Right renal pelvis (tissue), 4 donors: ENCODE measurements at places on chromosomes 5 and 9. TPM values are rescaled to one million over a fixed set of nuclear protein-coding genes. Genes with fewer than 3 reads are reported as not detected.

DNA sequence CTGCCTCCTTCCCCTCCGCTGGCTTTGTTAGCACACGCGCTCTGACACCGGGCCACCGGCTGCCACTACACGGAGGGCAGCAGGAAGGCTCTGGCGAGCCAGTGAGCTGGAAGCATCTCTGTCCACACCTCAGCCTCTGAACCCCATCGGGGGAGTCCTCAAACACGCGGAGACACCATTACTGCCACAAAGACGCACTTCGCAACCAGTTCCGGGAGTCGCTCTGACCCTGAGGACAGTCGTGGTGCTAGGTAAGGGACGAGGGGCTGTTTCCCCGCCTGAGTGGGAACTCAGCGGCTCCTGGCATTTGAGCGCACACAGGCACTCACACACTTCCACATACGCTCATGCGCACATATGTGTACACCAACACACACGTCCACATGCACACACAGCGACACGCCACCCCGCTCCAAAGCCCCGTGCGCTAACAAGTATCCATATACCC lies 160.0 kb downstream of the C9orf152 start:
- no peak for DNase-seq

- DNase-seq = no peak
Observed at GRCh38 chr5:147464211-147464610, 45.7 kb downstream of the DPYSL3 start.

DNA sequence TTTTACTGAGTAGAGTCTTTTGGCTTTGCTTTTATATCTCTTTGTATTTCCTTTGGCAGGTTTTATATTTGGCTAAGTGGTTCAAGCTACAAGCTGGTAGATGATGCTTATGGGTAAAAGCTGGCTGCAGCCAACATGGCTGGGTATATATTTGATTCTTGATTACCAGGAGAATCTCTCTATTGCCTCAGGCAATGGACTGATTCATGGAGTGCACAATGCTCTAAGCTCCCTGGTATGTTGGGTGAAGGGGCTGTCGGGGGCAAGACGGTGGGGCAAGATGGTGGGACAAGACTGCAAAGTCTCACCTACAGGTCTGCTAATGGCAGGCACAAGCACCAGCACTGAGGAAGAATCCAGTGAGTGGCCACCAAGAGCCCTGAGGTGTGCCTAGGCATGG lies 366.6 kb downstream of the DMAC1 start:
- DNase-seq = no peak

DNA sequence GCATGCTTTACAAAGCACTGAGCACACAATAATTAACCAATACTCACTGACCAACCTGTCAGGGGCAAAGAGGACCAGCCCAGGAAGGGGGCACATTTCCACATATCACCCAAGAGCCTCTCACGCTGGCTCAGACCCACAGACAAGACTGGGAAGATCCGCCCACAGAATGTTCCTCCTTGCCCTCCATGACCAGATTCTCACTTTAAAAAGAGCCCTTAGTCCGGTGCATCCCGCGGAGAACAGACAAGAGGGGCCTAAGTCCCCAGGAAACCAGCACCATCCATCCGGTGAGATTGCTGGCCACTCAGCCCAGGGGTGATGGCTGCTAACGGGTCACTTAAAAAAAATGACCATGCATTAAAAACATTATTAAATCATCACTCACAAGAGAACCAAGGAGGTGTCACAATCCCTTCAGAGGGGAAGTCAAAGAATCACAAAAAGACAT lies 32.9 kb downstream of the SEMA4D start:
- DNase-seq = no peak

GRCh38 chr5:170720179-170720578 lies 63.3 kb upstream of the GABRP start:
- no peak for DNase-seq

DNA sequence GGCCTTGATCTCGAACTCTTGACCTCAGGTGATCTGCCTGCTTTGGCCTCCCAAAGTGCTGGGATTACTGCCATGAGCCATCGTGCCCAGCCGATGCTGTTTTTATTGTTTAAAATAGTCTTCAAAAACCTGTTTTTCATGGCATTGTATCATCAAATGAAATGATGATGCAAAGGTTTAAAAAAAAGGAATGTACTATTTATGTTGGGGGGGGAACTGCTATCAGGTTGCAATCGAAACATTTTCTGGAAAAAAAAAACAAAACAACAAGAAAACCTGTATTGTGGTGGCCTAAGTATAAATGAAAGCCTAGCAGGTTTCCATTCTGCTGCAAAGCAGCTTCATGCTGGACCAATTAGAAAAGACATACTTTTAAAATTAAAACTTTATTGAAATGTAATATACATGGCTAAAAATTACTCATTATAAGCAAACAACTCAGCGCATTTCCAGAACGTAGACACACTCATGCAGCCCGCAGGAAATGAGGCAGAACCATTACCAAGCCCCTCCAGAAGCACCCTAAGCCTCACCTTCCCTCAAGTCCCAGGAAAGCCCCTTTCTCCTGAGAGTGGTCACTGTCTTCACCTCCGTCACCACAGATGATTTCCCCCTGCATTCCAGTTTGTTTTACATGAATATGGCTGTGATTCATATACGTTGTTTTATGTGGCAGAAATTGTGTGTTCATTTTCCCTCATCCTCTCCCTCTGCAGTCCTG lies 19.0 kb downstream of the GPR107 start:
- no peak for DNase-seq

DNA sequence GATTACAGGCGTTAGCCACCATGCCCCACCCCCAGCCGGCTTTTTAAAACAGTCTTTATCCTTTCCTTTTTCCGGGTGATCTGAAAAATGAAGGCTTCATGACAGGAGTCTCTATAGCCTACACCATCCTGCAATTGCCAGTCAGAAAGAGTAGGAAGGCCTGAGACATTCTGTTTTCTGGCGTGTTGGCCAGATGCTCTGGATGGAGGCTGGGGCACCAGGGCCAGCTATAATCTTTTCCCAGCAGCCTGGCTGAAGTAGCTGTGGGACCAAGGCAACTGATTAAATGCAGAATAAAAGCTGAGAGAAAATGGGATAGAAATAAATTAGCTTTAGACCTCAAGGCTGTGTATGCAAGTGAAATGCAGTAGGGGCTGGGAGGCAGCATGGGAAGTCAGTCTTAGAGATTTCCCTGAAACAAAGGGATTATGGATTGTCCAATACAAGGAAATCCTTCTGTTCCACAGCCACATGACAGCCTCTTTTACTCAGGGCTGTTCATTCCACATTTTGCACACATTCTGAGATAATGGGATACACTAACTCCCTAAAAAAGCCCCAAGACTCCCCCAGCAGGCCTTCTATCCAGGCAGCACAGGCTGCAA lies 116.0 kb upstream of the LRRTM2 start:
- DNase-seq = no peak

GRCh38 chr5:73448463-73449136 lies at the start of gene FOXD1:
FOXD1 (minus strand) TSS chr5:73448777; CDS start chr5:73448362, 415 bp downstream.
- DNase-seq = no peak

GRCh38 chr9:33167972-33168461 lies 881 bp upstream of the B4GALT1 start:
- DNase-seq = no peak

DNA sequence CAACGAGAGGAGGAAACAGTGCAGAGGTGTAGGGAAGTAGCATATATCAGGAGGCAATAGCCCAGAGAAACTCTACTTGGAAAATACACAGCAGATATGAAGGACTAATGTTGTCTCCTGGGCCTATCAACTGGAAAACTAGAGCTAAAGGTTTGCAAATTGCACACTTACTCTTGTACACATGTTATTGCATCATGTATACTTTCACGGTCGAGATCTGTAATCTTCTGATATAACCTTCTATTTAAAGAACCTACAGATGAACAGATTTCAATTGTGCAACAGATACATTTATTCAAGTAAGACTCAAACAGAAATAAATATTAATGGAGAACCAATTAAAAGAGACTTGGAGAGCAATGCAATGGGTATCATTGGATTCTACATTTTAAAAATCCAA lies 256.3 kb upstream of the TMEM161B start:
- no peak for DNase-seq

GRCh38 chr5:69489246-69489645 lies 3.3 kb upstream of the OCLN start:
- DNase-seq = no peak

DNA sequence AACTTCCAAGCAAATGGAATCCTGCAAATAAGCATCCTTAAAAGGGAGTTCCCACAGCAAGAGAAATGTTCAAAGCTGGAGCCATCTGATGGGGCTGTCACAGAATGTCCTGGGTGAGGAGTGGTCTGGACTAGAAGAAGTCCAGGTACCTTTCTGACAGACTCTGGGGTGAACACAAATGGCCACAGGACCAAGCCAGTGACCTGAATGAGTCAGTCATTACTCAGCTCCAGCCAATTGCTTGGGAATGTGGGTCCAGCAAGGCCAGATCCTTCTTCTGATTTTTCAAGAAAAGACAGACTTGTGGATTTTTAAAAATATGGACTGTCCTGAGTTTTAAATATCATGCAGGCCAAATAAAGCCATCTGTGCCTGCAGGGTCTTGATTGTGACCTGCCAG lies 30.1 kb downstream of the GALNT10 start:
- no peak for DNase-seq

- DNase-seq = no peak
Observed at GRCh38 chr9:121021301-121021700, 28.8 kb downstream of the C5 start.

ACER2 gene
- polyA plus RNA-seq = 6.7 TPM

CDHR2 gene
- polyA plus RNA-seq = 17.7 TPM

BHMT2 gene
- 43.4 TPM for polyA plus RNA-seq

DPYSL3 gene
- polyA plus RNA-seq = 36.8 TPM

SLC4A9 gene
- polyA plus RNA-seq = 19.5 TPM

LEAP2 gene
- 4.3 TPM for polyA plus RNA-seq

CD72 gene
- 3.3 TPM for polyA plus RNA-seq
